Urothelium cell line (cell line): ENCODE measurements at places on chromosomes 5 and 9.
A peak's percentile ranks its signal among the peaks of the same experiment; 100 is the strongest.

DNA sequence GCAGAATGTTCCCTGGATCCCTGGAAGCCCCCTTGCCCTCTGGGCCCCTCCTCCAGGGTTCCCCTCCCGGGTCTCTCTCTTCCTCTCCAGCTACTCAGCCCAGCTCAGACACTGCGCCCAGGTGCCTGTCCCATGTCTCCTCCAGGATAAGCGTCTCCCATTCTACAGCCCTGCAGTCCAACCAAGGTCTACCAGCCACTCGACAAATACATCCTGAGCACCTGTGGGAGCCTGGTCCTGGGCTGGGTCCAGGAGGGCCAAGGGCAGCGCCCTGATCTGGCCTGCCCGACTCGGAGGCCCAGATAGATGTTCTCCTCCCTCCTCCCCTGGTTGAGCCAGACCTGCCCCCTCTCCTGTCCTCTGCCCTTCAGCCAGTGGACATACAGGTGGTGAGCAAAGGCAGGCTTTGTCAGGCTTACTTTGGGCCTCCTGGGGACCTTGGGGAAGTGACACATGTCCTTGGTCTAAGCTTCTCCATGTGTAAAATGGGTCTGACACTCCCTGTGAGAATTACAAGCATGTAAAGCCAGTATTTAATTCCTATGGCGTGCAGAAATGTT, 1.4 kb downstream of the FLT4 start:
- no peak for DNase-seq

GRCh38 chr9:31394015-31394473, 990.4 kb upstream of the ACO1 start:
- DNase-seq = no peak

DNA sequence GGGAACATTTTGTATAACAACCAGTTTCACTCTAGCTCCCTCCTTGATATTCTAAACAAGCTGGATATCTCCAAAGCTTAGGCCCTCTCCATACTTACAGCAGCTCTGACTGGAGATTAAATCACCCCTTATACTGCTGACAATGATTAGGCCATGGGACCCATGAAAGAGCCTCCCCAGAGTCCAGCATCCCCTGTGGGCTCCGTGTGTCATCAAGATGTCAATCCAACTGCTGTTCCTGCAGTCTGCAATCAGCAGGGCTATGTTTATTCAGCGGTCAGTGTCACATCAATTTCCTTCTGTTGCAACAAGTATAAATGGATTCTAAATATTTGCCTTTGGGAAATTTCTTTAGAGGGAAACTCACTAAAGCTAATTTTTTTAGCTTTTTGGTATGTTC, 26.6 kb downstream of the PCDHAC2 start:
- no peak for DNase-seq

DNA sequence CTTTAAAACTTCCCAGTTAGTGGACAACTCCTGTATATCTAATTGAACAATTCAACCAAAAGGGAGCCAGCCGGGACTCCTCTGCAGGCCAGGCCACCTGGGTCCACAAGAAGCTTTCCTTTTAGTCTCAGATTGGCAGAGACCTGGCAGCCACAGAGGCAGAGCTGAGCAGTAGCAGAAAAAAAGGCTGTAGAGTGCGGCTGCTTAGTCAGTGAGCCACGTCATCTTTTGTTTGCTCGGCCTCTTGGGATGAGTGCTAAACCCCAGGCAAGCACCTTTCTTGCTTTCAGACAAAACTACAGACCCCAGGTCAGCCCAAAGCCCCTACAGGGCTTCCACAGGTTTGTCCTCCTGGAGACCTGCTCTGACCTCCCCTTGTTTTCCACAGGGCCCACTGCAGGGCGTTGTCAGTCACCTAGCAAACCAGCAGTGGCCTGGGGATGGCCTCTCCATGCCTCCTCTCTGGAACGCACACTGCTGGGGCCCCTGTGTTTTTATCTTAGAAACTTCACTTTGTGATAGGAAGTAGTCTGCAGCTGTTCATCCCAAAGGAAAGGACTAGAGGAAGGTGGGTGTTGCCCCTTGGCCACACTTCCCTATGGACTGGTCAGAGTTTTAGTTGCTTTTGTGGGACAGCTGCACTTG, 49.9 kb downstream of the SHB start:
- DNase-seq = peak; percentile 79

GRCh38 chr9:115649991-115650472, 503.6 kb upstream of the PAPPA start:
- no peak for DNase-seq

GRCh38 chr9:137294681-137295237, 7.3 kb downstream of the NRARP start:
- DNase-seq = no peak

GRCh38 chr9:33374190-33374589, 28.2 kb downstream of the AQP7 start:
- no peak for DNase-seq

DNA sequence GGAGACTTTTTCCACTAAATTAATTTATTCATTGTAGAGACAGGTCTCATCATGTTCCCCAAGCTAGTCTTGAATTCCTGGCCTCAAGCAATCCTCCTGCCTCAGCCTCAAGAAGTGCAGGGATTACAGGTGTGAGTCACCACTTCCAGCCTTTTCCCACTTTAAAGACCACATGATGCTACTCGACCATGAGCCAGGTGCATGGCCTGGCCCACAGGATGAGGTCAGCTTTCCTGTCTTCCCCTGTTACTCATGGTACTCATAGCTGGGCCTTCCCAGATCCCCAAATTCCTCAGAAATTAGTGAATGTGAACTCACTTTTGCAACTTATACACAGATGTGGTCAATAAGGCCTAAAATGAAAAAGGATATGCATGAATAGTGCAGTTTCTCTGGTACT, 395.9 kb downstream of the SEMA5A start:
- peak; percentile 62 for DNase-seq

GRCh38 chr9:35112257-35113020, 3.2 kb downstream of the ATOSB start:
- no peak for DNase-seq
